Activated naive CD8-positive, alpha-beta T cell treated with anti-CD3 and anti-CD28 coated beads, Interleukin-2, amount 50 U/mL, for 24 hours (primary cell): ENCODE measurements at places on chromosomes 13 and 19.

GRCh38 chr19:55590617-55591016 lies 8.7 kb downstream of the FIZ1 start:
- no peak for DNase-seq

- DNase-seq, result no peak
Observed at GRCh38 chr13:47546391-47547225, 454.5 kb downstream of the SUCLA2 start.

DNA sequence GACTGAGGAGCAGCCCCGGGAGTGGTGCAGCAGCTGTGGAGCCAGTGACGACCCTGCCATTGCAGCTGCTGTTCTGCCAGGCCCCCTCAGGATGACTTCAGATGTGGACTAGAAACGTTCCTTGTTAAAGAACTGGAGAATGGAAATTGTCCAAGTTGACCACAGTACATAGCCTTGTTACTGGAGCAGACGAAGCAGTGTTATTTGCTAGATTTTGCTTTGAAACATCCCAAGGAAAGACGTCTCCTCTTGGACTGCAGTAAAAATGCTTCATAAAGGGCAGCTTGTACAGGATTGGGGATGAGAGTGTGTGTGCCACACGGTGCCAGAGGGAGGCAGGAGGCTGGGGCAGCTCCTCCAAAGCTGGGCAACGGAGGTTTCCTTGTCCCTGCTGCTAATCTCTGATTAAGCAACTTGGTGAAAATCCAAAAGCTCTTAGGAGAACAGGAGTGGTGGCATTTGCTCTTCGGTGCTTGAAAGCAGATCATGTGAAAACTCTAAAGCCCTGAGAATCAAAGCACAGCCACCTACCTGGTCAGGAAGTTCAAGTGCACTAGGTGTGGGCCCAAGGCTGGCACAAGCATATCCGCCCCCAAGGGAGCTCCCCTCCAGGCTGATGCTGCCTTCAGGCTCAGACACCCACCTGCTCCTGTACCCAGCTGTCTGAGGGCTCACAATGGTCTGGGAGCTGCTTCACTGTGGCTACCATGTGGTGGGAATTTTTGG lies 34.5 kb downstream of the SHISA2 start:
- no peak for DNase-seq

- DNase-seq, result no peak
Observed at GRCh38 chr19:27742041-27742440, 1470.9 kb downstream of the UQCRFS1 start.

DNA sequence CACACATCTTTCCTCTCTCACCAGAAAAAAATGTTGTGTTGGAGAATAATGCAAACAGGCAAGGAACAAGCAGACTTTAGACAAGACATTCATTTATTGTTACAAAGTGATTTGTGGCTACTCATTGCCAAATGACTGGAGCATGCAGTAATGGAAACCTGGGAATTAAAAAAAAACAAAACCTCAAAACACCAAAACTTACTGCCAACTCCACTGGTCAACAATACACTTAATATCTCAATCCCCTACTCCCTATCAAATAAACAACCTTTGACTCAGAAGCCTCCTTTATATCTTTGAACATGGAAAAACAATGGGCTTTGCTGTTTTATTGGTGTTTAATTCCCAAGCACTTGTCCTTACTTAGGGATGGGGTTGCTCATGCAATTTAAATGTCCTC lies 112.8 kb downstream of the POSTN start:
- no peak for DNase-seq

DNA sequence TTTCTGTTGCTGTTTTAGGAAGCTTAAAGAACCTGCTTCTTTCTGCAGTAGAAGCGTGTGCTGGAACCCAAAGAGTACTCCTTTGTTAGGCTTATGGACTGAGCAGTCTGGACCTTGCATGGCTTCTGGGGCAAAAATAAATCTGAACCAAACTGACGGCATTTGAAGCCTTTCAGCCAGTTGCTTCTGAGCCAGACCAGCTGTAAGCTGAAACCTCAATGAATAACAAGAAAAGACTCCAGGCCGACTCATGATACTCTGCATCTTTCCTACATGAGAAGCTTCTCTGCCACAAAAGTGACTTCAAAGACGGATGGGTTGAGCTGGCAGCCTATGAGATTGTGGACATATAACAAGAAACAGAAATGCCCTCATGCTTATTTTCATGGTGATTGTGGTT lies 103.1 kb downstream of the TNFRSF19 start:
- DNase-seq, result no peak

DNA sequence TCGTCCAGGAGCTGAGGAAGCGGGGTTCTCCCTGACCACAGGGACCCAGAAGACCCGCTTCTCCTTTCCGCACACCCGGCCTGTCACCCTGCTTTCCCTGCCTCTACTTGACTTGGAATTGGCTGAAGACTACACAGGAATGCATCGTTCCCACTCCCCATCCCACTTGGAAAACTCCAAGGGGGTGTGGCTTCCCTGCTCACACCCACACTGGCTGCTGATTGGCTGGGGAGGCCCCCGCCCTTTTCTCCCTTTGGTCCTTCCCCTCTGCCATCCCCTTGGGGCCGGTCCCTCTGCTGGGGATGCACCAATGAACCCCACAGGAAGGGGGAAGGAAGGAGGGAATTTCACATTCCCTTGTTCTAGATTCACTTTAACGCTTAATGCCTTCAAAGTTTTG lies 18.9 kb downstream of the VASP start:
- DNase-seq, result no peak

- no peak for DNase-seq
Observed at GRCh38 chr13:45301263-45301662, 39.7 kb downstream of the TPT1 start.
